ENCODE measurements at places on chromosomes 12 and 14.

DNA sequence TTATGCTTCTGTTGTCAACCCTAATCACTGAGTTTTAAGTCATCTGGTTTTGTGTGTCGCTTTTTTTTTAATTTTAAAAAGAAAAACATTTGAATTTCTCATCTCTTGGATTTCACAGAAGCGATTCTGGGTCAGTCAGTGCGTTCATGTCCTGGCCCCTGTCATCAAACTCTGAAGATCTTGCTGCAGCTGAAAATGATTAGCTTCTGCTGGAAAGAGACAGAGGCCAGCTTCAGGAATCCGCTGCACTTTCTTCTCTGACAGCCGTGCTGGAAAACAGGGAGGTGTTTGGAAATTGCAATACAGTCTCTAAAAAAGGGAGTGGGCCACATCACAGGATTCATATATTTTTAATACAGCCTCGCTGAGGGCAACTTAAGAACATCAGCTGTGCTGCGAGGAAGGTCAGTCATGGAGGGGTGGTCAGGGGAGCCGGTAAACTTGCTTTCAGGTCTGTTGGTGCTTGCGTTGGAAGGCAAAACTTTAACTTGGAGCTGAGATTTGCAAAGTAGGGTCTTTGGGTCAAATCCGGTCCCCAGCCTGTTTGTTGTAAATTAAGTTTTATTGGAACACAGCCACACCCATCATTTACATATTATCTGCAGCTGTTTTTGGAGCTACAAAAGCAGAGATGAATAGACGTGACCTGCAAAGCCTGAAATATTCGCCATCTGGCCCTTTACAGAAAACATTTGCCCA is 190.8 kb downstream of the AACS start:
- no peak for DNase-seq

- DNase-seq = no peak
Observed at GRCh38 chr12:43884683-43885410, 49.0 kb downstream of the TMEM117 start.

DNA sequence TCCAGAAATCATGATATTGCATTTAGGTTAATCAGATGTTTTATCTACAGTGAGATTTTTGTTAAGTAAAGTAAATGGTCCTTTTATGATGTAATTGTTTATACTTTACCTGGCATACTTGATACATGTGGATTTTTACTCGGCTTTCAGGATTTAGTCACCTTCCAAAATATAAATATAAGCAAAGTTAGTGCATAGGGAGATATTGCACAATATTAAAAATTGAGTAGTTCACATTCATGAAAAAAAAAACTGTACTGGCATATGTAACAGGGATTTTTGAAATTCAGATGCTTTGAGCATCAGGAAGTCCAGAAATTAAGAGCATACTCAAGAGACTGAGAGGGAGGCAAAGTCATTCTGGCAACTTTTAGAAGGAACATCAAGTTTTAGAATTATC is 173.5 kb downstream of the PLCZ1 start:
- DNase-seq = no peak

DNA sequence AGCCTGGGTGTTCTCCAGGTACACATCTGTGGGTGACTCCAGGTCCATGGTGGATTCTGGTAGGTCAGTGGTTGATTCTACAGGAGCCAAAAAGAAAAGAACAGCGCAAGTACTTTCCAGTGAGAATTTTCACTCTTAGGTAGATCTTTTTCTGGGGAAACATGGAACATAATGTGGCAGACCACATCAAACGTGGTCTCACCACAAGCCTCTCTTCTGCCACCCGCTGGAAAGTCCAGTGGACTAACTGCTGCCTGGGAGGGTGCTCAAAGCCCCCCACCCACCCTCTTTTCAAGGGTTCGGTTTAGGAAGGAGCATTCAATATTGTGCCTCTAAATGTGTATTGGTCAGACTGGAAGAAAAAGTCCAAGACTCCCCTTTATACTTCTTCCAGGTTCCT is 36.1 kb upstream of the PRB2 start:
- DNase-seq = no peak

DNA sequence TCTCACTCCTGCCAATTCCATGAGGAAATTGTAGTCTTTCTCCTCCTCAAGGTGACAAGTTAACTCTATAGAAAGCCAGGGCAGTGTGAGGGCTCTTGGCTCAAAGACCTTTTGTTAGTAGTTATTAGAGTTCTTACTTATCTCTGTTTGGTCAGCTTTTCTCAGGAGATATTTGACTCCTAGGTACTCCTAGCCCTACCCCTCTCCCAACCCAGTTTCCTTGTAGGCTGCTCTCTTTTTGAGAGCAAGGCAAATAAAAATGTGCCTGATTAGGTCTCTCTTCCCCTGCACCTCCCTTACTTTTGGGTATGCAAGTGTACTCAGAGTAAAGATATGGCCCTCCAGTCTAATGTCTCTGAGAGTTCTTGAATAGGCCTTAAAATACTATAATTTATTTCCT is 23.8 kb downstream of the BTG1 start:
- DNase-seq = no peak

DNA sequence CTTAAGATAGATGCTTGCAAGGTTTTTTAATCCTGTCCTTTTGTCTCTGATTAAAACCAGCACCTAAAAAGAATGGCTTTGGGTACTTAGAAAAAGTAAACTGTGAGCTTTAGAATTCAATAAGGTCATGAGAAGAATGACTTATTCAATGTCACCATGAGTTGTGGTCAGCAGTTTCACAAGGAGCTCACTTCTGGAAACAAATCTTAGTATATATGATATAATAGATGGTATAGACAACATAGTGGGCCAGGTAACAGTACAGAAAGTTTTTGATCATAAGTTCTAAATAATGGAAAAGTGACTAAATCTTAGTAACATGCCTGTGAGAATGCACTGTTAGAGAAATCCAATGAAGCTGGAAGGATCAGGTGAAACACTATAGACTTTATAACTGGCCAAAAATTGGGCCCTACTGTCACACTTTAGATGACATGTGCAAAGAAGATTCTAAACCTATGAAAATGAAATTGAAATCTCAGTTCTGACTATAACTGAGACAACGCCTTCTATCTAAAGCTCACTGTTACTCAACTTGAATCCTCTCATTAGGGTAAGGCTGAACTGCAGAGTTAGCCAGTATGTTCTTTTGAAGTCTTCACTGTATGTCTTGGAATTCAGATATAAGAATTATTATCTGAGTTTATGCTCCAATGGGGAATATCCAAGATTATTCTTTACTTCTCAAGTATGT is 42.4 kb upstream of the RAD51AP1 start:
- DNase-seq = no peak

DNA sequence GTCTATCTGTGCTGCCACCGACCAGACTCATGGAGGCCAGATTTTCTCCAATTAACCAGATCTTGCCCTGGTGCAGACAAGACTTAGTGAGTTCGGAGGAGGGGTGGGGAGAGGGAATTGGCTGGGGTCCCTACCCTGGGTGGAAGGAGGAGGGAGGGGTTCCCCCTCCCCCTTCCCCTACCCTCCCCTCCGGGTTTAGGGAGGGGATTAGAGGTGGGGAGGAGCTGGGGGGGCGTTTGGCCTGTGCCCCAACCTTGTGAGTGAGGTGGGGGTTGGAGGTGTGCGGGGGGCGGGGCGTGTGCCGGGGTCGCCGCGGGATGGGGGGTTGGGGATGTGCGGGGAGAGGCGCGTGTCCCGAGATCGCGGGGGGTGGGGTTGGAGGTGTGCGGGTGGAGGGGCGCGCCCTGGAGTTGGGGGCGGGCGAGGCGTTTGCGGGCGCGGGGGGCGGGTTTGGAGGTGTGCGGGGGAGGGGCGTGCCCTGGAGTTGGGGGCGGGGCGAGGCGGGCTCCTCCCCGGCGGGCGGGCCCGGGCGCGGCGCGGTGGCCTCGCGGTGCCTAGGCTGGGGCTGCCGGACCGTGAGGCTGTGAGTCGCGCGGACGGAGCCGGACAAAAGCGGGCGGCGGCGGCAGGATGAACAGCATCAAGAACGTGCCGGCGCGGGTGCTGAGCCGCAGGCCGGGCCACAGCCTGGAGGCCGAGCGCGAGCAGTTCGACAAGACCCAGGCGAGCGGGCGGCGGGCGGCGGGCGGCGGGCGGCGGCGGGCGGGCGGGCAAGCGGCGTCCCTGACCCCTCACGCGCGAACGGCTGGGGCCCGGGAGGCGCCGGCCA is at the start of gene HIP1R:
Gene HIP1R, plus strand, starts transcription at position 537 of the 829 bp plus-strand sequence. Its CDS starts 94 bp downstream, at position 631.
- peak; percentile 59 for DNase-seq

GRCh38 chr14:99079061-99079727 is 192.8 kb downstream of the BCL11B start:
- DNase-seq = no peak

DNA sequence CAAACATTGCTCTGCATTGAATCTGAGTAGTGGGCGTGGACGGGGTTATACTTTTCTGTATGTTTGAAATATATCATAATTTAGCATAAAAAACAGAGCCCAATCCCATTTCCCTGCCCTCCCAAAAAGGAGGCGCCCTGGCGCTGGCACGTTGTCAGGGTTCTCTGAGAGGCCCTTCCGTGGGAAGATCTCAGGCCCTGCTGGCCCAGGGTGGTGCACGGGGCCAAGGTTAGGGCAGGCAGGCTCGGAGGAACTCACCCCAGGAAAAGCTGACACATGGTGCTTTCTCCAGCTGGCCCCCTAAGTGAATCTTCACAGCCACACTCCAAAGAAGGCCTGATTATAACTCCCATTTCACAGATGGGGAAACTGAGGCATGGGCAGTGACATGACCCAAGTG is 17.2 kb downstream of the DIO3 start:
- no peak for DNase-seq

DNA sequence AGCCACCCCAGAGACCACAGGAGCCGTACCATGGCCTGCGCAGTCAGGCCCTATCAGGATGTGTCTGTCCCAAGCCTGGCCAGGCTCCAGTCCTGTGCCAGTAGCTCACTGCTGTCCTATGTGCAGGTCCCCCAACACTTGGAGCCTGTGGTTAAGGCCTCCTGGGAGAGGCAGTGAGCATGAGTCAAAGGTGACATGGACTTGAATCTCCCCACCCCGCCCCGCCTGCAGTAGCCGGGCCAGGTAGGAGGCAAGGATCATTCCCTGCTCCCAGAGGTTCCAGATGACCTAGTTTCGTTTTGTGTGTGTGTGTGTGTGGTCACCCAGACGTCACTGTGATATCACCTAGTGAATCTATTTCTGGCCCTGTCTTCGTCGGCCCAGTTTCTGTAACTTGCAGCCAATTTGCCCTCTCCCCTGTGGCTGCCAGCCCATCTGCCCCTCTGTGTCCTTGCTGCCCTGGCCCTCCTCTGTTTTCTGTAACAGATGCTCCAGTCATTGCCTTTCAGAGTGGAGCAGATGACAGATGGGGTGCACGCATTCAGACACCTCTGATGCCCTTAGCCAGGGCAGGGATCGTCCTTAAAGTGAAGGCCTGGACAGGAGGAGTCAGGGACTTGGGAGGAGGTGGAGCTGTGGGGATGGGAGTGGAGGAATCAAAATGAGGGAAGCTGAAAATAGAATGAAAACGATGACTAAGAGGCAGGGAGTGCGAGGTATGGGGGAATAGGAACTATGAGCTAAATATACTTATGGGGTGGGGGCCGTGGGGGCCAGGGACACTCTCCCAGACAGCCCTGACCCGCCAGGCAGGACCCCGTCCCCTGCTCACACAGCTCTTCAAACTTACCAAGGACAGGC is 37.4 kb downstream of the SLC6A12 start:
- no peak for DNase-seq

DNA sequence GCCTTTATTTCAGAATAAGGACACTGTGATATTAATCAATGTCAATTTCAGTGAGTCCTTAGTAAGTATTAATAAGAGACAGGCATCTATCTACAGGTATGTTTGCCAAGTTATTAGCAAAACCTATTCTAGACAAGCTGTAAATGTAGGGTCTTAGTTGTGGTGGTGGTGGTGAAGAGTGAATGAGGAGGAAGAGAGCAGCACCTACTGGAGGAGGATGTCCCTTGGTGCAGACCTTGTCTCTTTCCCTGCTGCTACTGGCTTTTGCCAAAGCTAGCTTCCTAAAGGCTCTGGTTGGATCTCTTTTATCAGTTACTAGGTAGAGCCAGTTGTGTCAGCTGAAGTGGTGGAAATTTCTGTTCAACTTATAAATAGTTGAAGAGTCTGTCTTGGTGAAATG is 304.8 kb upstream of the ATP2B1 start:
- DNase-seq = no peak

GRCh38 chr12:31727192-31727591 is 1.6 kb downstream of the AMN1 start:
- DNase-seq = no peak
